ENCODE measurements at places on chromosomes 5 and 9.
A peak's percentile ranks its signal among the peaks of the same experiment; 100 is the strongest.

DNA sequence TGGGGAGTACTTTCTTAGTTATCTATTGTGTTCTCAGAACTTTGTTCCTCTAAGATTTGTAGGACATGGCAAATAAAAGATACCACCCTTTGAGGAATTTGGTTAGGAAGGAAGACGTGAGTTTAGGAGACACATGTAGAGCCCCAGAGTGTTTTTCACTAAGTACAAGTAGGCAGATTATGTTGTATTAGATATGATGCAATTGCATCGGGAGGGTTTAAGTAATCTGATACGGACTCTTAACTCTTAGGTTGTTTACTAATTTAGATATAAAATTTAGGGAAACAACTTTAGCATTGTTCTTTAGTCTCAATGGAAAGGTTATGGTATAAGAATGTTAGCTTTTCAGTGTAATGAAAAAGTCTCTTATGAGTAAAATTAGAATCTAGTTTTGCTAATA lies 84.4 kb downstream of the TRIO start:
- DNase-seq: no peak

DNA sequence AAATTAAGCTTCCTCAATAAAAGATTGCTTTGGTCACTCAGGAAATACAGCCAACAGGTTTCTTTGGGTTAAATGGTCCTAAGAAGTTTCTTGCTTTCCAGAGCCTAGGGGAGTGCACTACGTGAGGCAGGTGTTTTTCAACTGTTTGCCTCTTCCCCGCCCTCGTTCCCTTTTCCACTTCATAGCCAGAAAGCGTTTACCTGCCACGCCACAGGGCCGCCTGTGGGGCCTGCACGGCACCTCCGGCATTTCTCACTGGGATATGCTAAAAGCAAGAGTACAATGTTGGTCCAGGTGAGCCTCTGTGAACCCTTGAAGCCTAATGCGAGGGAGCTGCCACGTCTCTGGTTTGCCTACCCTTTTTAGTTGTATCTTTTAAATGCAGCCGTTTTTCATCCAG lies 167.6 kb upstream of the OTULINL start:
- DNase-seq: no peak

- peak; percentile 84 for DNase-seq
These were observed 72.1 kb upstream of the ARAP3 start for GRCh38 chr5:141753971-141754713.

GRCh38 chr9:134058716-134059115 lies 9.1 kb downstream of the BRD3 start:
- DNase-seq: no peak

- DNase-seq: no peak
These were observed 7.4 kb downstream of the TRAF1 start for GRCh38 chr9:120918931-120919842.

Data from mesendoderm (in vitro differentiated cells).